Left lung (tissue), 14 donors: ENCODE measurements at places on chromosomes 12 and 14. TPM values are rescaled to one million over a fixed set of nuclear protein-coding genes. Genes with fewer than 3 reads are reported as not detected.

DNA sequence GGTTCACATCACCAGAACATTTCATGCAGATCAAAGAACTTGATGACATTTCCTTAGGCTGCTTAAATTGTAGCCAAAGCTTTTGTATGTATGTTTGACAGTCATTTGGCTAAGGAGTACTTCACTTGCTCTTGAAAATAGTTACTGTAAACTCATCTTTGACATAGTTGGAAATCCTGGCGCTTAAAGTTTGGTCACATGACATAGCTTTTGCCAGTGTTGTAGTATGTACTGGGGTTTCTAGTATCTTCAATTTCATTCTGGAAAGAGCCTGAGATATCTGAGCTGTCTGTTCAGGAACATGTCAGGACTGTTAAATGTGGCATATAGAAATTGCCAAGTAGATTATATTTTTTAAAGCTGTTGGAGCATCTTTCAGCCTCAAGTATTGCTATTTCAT is 55.7 kb downstream of the WDR20 start:
- no peaks in the 10 kb centered on the region for H3K27me3 ChIP-seq
- no peak overlapping the region for H3K4me3 ChIP-seq
- H3K27ac ChIP-seq: no peak overlapping the region
- no peak for DNase-seq
- H3K36me3 ChIP-seq: no peaks in the 10 kb centered on the region

GRCh38 chr12:117885211-117885610 is 83.6 kb downstream of the KSR2 start:
- no peak overlapping the region for H3K4me3 ChIP-seq
- no peaks in the 10 kb centered on the region for H3K36me3 ChIP-seq
- peaks cover under 1% of the 10 kb centered on the region for H3K27me3 ChIP-seq
- no peak overlapping the region for H3K27ac ChIP-seq

- DNase-seq: no peak
- no peak overlapping the region for H3K4me3 ChIP-seq
- H3K27me3 ChIP-seq: no peaks in the 10 kb centered on the region
These were observed 32.9 kb downstream of the DMAC2L start for GRCh38 chr14:50344876-50345563.

DNA sequence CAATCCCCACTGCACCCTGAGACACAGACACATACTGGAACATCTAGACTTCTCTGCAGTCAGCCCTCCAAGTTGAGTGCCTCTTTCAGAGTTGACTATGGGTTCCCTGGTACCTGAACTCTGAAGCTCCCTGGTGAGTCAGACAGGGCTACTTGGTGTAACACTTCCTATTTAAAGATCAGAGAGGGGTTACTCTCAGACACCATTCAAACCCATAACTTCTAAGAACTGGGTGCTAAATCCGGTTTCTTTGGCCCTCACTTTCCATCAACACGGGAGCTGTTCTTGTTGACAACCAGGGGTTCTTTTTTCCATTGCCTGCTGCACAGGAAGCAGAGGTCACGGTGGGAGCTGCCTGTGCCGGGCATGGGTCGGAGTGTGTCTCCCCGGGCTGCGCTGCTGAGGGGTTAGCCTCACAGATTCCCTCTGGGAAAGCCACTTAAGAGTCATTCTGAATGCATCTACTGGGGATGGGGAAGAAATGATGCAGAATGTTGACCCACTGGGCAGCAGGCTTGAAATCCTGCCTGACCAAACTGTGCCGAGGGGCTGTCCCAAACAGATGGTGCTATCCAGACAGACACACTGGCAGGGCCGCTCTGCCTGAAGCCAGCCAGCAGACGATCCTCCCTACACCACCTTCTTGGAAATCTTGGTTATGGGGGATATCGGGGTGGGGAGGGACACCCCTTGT is 74.1 kb downstream of the PITPNM2 start:
- H3K27ac ChIP-seq: peak overlapping the region; percentile 3
- H3K27me3 ChIP-seq: no peaks in the 10 kb centered on the region
- H3K36me3 ChIP-seq: no peaks in the 10 kb centered on the region
- H3K4me3 ChIP-seq: no peak overlapping the region

GRCh38 chr12:59934486-59934885 is 338.7 kb downstream of the SLC16A7 start:
- no peak overlapping the region for H3K27ac ChIP-seq
- H3K27me3 ChIP-seq: no peaks in the 10 kb centered on the region
- H3K4me3 ChIP-seq: no peak overlapping the region
- H3K36me3 ChIP-seq: no peaks in the 10 kb centered on the region
- H3K4me1 ChIP-seq: no peaks in the 10 kb centered on the region
- no peak for DNase-seq

DNA sequence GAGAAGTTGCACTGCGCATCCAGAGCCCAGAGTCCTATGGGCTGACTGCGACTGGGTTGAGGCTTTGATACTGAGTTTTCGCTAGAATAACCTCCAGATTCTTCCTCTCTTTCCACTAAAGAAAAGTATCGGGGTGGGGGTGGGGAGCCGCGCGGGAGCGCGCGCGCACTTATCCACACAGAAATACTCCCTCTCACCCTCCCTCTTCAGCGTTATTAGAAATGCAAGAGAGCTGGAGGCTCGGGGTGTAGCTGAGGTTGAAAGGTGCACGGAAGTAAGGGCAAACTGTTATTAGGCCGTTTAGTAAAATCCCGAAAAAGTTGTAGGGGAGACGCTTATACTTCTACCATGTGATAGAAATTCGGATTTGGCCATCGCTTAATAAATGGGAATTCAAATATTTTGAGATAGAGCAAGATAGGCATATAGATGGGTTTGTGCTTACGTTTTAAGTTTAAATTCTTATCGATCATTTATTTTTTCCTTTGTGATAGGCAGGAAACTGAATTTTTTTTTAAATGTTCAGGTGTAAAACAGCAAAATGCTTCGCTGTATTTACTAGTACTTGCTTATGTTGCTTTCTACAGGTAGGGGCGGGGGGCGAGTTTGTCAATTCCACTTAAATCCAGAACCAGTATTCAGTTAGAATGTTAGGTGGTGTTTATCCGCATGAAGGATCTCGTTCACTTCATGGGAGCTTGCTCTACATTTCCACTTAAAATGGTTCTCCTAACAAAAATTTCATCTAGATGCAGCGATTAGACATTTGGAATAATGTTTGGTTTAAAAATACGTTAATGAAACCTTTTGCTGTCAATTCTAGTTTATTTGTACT is 1.1 kb downstream of the ARHGAP5 start:
- H3K4me3 ChIP-seq: peak overlapping the region; percentile 81
- no peaks in the 10 kb centered on the region for H3K27me3 ChIP-seq
- DNase-seq: peak; percentile 34
- H3K27ac ChIP-seq: peak overlapping the region; percentile 91
- H3K36me3 ChIP-seq: no peaks in the 10 kb centered on the region
- H3K4me1 ChIP-seq: peaks cover 2% of the 10 kb centered on the region

- no peak overlapping the region for H3K27ac ChIP-seq
- H3K4me1 ChIP-seq: peaks cover 9% of the 10 kb centered on the region
These were observed 229.4 kb downstream of the BCL11B start for GRCh38 chr14:99042381-99043266.

- no peaks in the 10 kb centered on the region for H3K27me3 ChIP-seq
- no peak for DNase-seq
These were observed 59.8 kb upstream of the TBPL2 start for GRCh38 chr14:55500219-55500701.

DNA sequence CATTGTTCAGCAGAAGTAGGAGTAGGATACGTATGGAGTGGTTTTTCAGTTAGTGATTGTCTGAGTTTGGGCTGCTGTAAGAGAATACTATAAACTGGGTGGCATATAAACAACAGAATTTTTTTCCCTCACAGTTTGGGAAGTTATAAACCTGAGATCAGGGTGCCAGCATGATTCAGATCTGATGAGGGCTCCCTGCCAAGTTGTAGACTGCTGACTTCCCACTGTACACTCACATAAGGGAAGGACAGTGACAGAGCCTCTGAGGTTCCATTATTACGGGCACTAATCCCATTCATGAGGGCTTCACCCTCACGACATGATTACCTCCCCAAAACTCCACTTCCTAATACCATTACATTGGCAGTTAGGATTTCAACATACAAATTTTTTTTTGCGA is 50.7 kb downstream of the ACSM4 start:
- H3K27me3 ChIP-seq: peaks cover 11% of the 10 kb centered on the region
- H3K4me3 ChIP-seq: no peak overlapping the region
- H3K36me3 ChIP-seq: no peaks in the 10 kb centered on the region
- H3K27ac ChIP-seq: no peak overlapping the region

DNA sequence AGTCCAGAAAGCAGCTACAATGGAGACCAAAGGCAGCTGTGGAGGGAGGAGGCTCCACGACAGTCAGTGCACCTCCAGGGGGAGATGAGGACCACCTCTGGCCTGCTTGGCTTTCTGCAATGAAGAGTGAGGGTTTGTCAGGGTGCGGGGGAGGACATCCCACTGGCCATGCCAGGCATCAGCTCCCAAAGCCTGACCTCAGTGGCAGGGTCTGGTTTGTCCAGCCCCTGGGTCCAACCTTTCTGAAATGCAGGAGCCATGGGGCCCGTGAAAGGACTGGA is 35.2 kb downstream of the SLC6A12 start:
- H3K4me3 ChIP-seq: no peak overlapping the region
- no peaks in the 10 kb centered on the region for H3K36me3 ChIP-seq
- no peak overlapping the region for H3K27ac ChIP-seq
- peaks cover 23% of the 10 kb centered on the region for H3K27me3 ChIP-seq

DNA sequence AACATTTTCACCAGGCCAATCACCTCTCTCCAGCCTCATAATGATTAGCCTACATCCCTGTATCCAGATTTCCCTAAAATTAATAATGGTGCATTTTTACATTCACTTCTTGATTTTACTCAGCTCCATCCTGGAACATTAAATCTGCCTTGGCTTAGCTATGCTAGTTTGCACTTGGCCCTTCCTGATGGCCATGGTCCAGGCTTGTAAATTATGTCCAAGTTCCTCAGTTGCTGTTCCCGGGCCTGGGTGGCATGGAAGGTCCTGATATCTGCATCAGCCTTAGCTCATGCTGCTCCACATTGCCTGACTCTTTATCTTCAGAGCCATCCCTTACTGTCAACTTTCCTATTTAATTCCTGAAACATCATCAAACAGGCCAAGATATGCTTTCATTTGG is 11.1 kb upstream of the METTL17 start:
- no peak overlapping the region for H3K4me3 ChIP-seq
- H3K27me3 ChIP-seq: no peaks in the 10 kb centered on the region
- no peak for DNase-seq
- H3K4me1 ChIP-seq: no peaks in the 10 kb centered on the region
- no peaks in the 10 kb centered on the region for H3K36me3 ChIP-seq

DNA sequence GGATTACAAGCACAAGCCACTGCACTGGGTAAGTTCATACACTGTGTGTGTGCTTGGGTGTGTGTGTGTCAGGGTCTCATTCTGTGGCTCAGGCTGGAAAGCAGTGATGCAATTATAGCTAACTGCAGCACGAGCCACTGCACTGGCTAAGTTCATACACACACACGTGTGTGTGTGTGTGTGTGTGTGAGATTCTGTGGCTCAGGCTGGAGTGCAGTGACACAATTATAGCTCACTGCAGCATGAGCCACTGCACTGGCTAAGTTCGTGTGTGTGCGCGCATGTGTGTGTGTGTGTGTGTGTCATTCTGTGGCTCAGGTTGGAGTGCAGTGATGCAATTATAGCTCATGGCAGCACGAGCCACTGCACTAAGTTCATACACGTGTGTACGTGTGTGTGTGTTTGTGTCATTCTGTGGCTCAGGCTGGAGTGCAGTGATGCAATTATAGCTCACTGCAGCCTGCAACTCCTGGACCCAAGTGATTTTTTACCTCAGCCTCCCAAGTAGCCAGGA is 85.4 kb downstream of the HECTD1 start:
- no peaks in the 10 kb centered on the region for H3K4me1 ChIP-seq
- H3K4me3 ChIP-seq: no peak overlapping the region
- no peak overlapping the region for H3K27ac ChIP-seq
- peak; percentile 5 for DNase-seq

- no peak for DNase-seq
- H3K27me3 ChIP-seq: no peaks in the 10 kb centered on the region
- no peaks in the 10 kb centered on the region for H3K4me1 ChIP-seq
- H3K36me3 ChIP-seq: no peaks in the 10 kb centered on the region
- no peak overlapping the region for H3K4me3 ChIP-seq
- H3K27ac ChIP-seq: no peak overlapping the region
These were observed 20.1 kb upstream of the PLEKHD1 start for GRCh38 chr14:69464379-69464778.

- no peaks in the 10 kb centered on the region for H3K36me3 ChIP-seq
- H3K4me1 ChIP-seq: peaks cover 2% of the 10 kb centered on the region
- no peaks in the 10 kb centered on the region for H3K27me3 ChIP-seq
These were observed 150.2 kb upstream of the BMP4 start for GRCh38 chr14:54106661-54107377.

DNA sequence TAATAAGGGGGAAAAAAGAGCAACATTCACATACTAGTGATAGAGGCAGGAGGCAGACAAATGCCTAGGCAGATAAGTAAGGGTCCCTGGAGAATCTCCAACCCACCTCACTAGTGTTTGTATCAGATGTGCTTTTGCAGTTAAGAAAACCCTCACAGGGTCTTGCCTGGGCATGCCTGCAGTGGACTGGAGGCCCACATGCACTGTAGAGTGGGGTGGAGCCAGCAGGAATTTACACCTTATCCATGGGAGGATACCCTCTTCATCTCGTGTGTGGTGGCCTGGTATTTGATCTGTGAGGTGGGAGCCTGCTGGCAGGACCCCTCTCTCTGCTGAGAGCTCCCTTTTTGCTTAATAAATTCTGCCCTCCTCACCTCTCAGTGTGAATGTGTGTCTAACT is 238.0 kb upstream of the SLC16A7 start:
- no peaks in the 10 kb centered on the region for H3K4me1 ChIP-seq
- H3K27ac ChIP-seq: no peak overlapping the region
- no peak overlapping the region for H3K4me3 ChIP-seq

- H3K27me3 ChIP-seq: no peaks in the 10 kb centered on the region
- DNase-seq: no peak
- peak overlapping the region; percentile 57 for H3K27ac ChIP-seq
- H3K36me3 ChIP-seq: no peaks in the 10 kb centered on the region
- no peaks in the 10 kb centered on the region for H3K4me1 ChIP-seq
- no peak overlapping the region for H3K4me3 ChIP-seq
These were observed 926.6 kb downstream of the VRK1 start for GRCh38 chr14:97723819-97724218.

DNA sequence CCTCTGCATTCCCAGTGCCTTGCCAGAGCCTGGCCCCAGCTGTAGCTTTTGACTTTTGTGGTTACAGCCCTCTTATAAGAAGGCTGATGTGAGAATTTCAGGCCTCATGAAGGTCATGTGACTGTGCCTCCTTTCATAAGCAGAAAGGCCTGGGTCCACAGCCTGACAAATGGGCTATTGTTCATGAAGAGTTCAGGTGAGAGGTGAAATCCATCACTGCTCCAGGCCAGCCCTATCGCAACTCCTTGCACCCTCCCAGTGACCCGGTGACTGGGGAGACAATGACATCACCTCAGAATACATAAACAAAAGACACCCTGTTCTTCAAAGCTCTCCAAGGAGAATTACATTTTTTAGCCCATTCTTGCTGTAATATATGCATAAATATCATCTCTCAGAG is 321.5 kb downstream of the PCNX1 start:
- H3K27ac ChIP-seq: no peak overlapping the region
- DNase-seq: no peak
- H3K36me3 ChIP-seq: no peaks in the 10 kb centered on the region
- no peaks in the 10 kb centered on the region for H3K27me3 ChIP-seq

SYNDIG1L gene
- total RNA-seq: 0.39 TPM

GPX2 gene
- total RNA-seq: 0.82 TPM

P2RX2 gene
- total RNA-seq: not detected

AGAP2 gene
- total RNA-seq: 5.8 TPM
